ENCODE measurements at places on chromosomes 6 and 20. TPM values are rescaled to one million over a fixed set of nuclear protein-coding genes. Genes with fewer than 3 reads are reported as not detected.

DNA sequence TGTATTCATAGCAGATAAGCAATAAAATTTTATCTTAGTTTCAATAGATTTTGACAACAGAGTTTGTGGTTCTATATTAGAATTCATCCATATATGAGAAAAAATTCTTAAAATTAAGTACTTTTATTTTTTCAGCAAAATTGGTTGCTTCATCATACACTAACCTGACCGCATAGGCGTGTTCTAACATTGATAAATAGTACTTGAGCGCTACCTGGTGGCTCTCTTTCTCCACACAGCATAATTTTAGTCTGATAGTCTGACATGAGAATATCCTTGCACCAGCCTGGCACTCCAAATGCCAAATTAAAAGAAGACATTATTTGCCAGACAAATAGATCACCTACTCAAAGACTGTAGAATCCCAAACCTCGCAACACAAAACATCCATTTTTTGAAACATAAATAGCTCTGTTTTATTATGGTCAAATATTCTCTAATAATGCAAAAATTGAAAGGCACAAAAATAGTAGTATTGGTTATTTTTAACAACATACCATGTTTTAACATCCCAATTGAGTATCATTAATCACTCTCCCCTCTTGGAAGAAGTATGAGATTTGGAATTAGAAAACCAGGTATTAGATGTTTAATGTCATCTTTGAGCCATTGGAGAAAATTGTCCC, 33.0 kb upstream of the FILIP1 start:
- DNase-seq, result peak; percentile 36

- peak; percentile 71 for DNase-seq
These were observed 23.1 kb upstream of the UBE2J1 start for GRCh38 chr6:89375427-89376267.

- no peak for DNase-seq
These were observed 9.8 kb downstream of the ZNF335 start for GRCh38 chr20:45962031-45962755.

DNA sequence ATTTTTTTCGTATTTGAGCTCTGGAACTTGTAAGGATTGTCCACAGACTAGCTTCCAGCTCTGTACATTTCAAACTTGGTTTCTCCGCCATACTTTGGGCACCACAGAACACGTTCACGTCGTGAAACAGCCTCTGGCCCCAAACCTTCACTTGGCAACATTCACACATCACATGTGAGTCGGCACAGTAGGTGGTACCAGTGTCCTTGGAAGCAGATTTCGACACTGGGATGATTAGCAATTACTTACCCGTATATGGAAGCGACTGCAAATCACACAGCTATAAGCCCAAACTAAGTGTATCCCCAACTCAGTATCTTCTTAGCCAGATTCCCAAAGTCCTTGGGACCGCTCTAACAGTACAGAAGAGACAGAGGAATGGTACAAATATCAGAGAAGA, 60.2 kb downstream of the MAFB start:
- DNase-seq, result no peak

CSNK2A1 gene
- 143 TPM for polyA plus RNA-seq

VNN1 gene
- polyA plus RNA-seq, result 1.5 TPM

DNA sequence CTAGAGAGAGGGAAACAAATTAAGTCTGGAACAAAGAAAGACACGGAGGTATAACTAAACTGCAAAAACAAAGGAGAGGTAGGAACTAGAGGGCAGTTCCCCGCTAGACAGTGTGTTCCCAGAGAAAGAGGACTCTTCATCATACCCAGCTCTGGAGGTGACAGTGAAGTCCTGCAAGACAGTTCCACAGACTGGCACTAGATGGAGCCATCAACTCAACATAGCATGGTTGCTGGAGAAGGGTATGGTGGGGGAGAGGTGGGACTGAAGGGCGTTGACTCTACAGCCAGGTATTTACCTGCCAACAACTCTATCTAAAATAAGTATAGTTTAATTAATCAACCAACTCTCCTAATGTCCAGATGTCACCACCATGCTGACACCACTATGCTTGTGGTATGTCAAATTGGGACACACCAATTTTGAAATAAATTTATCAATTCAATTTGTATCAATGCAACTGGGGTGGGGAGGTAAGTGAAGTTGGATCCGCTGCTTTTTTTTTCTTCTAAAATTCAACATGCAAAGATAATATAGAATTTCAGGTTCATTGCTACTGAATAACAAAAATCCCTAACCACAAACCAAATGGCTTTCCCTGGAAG, 9.7 kb downstream of the BACH2 start:
- no peak for DNase-seq

GRCh38 chr6:17725083-17725482, 18.4 kb upstream of the NUP153 start:
- no peak for DNase-seq

HAO1 gene
- polyA plus RNA-seq, result not detected

GRCh38 chr6:17038316-17038715, 63.5 kb upstream of the STMND1 start:
- DNase-seq, result no peak

DNA sequence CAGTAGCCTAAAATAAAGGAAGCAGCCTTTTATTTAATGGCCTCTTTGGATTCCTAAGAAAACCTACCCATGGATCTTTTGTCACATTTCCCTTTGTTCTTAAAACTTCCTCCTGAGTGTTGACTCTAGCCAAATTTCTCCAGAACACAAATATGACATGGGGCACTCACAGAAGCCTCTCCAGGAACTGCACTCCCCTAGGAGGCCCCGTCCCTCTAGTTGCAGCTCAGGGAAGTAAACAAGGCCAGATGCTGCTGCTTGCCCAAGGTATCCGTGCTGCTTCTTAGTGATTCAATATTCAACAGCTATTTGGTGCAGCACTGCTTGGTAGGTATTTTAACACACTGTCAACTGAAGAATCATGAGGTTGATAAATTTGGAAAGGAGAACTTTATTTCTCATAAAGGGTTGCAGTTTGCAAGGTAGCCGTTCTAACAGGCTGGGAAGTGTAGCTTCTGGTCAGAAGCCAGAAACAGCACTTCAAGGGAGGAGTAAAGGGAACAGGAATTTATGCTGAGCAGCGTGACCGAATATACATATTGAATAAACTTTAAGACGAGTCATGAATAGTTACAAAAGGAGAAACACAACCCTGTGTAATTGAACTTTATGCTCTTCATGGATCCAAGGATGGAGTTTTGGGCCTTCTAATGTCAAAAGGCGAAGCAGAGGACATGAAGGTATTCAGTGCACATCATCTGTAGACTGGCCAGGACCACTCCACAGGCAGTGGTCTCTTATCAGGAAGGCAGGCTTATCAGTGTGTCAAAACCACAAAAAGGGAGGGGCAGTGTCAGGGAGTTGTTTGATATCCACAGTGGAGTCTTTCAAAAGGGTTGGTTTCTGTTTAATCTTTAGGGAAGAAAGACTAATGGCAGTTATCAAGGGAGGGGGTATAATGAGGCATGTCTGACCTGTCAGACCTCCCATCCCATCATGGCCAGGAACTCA, 63.3 kb downstream of the CD24 start:
- no peak for DNase-seq

SAMD5 gene
- 13.7 TPM for polyA plus RNA-seq

DNA sequence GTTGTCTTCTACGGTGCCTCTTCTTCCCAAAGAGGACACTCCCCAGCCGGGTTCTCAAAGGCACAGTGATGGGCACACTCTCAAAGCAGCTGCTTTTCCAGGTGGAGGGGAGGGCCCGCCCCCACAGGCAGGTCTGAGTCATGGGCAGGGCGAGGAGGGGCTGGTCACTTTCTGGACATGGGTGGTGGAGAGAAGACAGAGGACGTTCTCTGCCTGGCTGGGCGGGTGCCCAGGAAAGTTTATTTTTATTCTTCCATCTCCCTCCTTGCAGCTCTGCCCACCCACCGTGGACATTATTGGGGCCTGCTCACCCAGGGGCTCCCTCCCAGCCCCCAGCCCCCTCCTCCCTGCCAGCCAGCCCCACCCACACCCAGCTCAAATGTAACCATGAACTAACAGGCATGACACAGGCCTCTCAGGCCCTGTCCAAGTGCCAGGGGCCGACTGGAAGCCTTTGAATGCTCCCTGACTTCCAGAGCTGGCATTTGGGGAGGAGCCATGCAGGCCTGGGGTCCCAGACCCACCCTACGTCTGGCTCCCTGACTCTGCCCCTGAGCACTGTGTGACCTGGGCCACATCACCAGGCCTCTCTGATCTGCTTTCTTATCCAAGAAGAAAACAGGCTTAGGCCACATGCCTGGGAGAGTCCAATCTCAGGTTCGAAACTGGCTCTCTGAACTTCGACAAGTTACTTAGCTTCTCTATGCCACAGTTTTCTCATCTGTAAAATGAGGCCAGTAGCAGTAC, 8.0 kb downstream of the TGM2 start:
- no peak for DNase-seq

BHLHE23 gene
- not detected for polyA plus RNA-seq

TJAP1 gene
- 30.3 TPM for polyA plus RNA-seq

Measured in left renal pelvis (tissue), 4 donors.